ENCODE measurements at places on chromosomes 6 and 20.

DNA sequence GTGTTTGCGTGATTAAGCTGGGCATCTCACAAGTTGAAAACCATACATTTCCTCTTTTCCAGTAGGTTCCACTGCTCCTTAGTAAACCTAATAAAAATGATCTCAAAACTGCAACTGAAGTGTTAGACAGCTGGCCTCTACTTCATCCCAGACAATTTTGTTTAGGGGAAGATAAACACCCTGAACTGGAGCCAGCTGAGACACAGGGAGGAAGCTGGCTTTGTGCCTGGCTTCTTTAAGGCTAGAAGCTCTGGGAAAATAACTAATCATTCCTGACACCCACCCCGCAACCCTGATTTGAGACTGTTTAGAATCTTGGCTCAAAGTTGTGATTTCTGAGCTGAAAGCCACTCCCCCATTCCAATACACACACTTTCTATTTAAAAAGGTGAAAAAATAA, 11.6 kb downstream of the PTPRT start:
- DNase-seq, result no peak

DNA sequence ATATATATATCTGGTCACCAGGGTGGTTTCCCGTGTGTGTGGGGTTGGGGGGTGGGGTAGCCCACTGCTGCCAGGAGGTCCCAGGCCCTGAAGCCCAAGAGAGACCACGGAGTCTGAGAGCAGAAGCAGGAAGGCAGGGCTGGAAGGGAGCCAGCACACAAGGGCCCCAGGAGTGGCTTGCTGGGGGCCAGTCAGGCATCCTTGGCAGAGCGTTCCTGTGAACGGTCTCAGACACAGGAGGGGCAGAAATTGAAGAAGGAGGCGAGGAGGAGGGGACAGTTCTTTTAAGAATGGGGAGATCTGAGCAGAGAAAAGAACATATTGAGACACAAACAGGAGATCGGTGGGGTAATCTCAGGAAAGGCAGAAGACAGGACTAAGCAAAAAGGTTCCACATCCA, 1.9 kb upstream of the EBF4 start:
- DNase-seq, result no peak

DNA sequence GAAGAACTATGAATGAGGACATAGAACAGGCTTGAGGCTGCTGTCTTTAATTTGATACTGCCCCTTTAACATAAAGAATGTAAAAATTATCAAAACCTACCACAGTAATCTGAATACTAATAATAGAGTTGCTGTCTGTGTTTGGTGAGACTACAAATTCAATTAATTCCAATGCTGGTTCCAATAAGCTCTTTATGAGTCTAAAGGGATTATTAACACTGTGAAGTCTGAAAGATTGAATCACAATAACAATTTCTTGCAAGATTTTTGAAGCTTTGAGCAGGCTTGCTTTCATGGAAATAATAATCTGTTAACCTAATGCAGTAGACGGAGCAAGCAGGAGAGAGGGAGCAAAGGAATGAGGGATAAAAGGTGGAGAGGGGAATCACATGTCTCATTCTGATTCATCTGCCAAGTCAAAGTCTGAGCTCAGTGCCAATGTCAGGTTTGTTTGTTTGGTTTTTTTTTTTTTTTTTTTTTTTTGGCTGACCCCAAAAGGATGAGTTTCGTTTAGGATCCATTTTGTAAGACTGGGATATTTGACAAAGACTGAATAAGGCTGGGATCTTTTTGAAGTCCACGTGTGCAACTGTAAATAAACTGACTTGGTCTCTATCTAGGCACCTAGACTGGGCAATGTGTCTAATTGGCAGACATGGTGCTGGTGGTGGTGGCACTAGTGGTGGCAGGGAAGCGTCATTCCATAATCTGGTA, 211.6 kb downstream of the RNF144B start:
- no peak for DNase-seq

DNA sequence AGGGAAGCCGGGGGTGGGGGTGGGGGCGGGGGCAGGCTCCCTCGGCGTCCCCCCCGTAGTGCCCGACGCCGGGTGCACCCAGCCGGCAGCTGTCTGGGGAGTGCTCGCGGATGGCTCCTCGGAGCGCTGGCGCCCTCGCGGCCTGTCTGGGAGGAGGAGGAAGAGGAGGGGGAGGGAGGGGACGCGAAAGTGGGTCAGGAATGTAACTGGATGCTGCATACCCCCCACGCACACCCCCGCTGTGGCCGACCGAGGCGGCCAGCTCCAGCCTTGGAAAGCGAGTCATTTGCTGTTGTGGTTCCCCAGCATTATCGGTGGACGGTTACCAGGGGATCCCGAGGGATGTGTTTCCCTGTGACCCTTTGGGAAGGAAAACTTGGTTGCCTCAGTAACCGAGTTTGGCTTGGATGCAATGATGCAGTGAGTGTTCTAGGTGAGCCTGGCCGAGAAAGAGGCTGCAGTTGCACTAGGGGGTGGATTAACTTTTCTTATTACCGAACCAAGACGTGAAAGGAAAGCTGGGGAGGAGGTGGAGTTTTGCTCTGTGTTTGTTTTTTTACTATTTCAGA, 55.2 kb upstream of the RREB1 start:
- DNase-seq, result peak; percentile 26

GRCh38 chr20:32819992-32820697, 391 bp downstream of the MAPRE1 start:
- DNase-seq, result peak; percentile 83

- DNase-seq, result peak; percentile 36
Observed at GRCh38 chr20:10673176-10673841, 490 bp downstream of the JAG1 start.

DNA sequence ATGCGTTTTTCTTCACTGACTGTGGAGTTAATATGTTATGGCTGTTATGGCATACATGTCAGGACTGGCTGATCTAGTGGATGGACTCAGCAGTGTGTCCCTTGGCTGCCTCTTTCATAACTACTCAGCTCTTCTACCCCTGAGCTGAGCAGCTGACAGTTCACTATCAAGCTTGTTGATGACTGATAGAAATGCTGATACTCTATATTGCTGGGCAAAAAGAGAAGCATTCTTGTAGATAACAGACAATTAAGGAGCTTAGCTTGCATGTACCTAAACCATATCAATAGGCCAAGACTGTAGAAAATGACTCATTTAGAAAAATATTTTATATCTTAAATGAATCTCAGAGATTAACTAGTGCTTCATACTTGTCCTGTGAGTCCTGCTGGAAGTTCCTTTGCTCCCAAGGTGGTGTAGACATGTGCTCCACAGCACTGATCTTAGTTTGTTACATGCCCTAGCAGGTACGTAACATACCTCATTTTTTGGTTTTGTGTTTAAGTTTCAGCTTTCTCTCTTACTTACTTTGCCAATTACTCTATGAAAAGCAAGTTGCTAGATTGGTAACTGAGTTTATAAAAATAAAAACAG, 236.9 kb downstream of the GMDS start:
- DNase-seq, result no peak

- no peak for DNase-seq
Observed at GRCh38 chr6:128158496-128158895, 257.6 kb upstream of the THEMIS start.

- peak; percentile 66 for DNase-seq
Observed at GRCh38 chr20:34522969-34523871, 7.0 kb downstream of the DYNLRB1 start.

DNA sequence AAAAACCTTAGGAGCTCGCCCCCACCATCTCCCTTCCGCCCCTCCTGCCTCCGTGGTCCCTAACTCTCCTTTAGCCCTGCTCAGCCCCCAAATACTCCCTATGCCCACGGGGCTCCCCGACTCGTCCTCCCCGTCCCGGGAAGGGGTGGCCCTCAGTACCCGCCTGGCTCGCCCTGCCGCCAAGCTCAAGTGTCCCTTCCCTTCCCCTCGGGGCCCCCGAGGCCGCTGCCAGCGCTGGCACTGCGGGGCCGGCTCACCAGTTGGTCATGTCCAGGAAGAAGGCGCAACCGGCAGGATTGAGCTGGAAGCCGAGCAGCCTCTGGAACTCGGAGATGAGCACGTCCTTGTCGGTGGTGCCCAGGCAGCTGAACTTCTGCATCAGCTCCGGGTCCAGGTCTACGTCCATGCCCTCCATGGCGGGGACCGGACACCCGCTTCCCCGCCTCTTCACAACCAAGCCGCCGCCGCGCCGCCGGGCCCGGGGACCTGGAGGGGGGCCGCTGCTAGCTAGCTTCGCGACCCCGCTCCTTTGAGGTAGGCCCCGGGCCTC, 303 bp downstream of the ILRUN start:
- DNase-seq, result peak; percentile 5

DNA sequence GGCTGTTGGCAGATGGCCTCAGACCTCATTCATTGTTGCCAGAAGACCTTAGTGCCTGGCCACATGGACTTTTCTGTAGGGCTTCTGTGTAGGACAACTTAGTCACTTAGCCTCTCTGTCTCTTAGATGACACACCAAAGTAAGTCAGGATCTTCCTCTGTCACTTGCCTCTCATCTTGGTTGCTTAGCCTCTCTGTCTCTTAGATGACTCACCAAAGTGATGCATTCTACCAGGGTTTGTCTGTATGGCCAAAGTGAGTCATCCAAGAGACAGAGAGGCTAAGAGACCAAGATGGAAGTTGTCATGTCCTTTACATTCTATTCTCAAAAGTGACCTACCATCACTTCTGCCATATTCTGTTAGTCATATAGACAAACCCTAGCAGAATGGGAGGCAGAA, 255.9 kb upstream of the DEFB112 start:
- no peak for DNase-seq

DNA sequence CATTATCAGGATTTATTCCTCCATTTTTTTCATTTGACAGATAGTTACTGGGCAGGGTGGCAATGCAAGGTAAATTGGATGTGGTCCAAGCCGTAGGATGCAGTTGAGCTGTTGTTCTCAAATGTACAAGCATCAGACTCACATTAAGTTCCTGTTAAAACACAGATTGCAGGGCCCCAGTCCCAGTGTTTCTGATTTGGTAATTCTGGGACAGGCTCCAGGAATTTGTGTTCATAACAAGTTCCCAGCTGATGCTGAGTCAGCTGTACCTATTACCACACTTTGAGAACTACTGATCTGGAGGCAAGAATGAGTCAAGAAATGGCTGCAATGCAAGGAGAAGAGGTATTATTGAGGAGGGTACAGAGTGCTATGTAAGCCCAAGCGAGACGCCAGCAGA, 11.7 kb downstream of the TMEM244 start:
- no peak for DNase-seq

DNA sequence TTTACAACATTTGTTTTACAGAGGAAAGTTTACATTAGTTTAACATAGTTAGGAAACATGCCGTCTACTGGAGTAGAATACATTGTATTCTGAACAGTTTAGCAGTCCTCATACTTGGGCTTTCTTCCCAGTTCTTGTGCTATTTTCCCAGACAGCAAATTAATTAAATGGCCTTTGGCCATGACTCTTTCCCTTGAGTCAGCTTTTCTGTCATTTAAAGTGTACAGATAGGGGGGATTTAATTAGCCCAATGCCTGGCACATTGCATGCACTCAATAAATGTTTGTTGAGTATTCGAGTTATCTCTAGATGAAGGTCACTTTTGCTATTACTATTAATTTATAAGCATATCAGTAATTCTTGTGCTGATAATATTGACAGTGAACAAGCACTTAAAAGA, 1.6 kb downstream of the TMEM244 start:
- no peak for DNase-seq
